Forelimb muscle (tissue), 1 donor: ENCODE measurements at places on chromosomes 3 and 15. TPM values are rescaled to one million over a fixed set of nuclear protein-coding genes. Genes with fewer than 3 reads are reported as not detected.

POPDC2 gene
- 38.2 TPM for polyA plus RNA-seq

- DNase-seq, result no peak
Measured at GRCh38 chr15:31782951-31783350, 247.4 kb upstream of the CHRNA7 start.

PPP2R3A gene
- polyA plus RNA-seq, result 66.8 TPM

GRCh38 chr15:44545913-44546802, 9.2 kb downstream of the EIF3J start:
- DNase-seq, result no peak

ANKUB1 gene
- polyA plus RNA-seq, result not detected

GRCh38 chr15:25170113-25170731, 215.4 kb downstream of the SNRPN start:
- no peak for DNase-seq

CIAO2A gene
- polyA plus RNA-seq, result 43.6 TPM

C3orf70 gene
- polyA plus RNA-seq, result 3.2 TPM

- no peak for DNase-seq
Measured at GRCh38 chr3:217099-217813, 20.7 kb downstream of the CHL1 start.

FSTL1 gene
- polyA plus RNA-seq, result 571 TPM

IL12A gene
- polyA plus RNA-seq, result 0.58 TPM
